Germinal center (tissue), 1 donor: ENCODE measurements at places on chromosomes 7 and 10.

DNA sequence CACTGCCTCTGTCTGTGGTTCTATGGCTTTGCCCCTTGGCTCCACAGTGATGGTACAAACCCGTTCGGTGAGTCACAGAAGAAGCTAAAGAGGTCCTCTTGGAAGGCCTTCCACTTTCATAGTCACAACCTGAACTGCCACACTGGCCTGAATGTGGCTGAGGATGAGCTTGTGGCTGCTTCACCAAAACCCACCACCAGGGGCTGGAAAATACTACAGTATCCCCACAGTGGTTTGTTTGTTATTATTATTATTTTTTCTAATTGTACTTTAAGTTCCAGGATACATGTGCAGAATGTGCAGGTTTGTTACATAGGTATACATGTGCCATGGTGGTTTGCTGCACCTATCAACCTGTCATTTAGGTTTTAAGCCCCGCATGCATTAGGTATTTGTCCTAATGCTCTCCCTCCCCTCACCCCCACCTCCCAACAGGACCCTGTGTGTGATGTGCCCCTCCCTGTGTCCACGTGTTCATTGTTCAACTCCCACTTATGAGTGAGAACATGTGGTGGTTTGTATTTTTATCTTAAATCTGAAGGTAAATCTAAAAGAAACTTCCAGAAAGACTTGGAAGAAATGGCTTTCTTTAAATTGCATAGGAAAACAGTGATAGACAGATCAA lies 160.8 kb upstream of the NPSR1 start:
- no peak for DNase-seq

DNA sequence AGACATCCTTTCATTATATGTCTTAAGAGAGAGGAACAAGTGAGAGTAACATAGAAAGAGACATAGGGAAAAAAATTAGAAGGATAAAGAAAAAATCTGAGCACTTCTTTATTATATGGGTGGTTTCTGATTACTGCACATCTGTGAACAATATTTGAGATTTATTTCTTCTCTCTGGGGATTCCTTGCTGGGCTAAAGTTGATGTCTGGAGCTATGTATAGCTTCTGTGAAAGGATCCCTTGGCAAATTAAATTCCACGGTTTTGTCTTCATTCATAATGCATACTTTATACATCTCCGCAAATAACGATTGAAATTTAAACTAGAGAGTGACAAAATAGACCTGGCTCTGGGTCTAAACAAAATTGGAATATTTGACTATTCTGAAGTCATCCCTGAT lies 232.2 kb upstream of the CTBP2 start:
- DNase-seq: no peak

- no peak for DNase-seq
Measured at GRCh38 chr10:74008212-74008731, 10.4 kb downstream of the VCL start.

DNA sequence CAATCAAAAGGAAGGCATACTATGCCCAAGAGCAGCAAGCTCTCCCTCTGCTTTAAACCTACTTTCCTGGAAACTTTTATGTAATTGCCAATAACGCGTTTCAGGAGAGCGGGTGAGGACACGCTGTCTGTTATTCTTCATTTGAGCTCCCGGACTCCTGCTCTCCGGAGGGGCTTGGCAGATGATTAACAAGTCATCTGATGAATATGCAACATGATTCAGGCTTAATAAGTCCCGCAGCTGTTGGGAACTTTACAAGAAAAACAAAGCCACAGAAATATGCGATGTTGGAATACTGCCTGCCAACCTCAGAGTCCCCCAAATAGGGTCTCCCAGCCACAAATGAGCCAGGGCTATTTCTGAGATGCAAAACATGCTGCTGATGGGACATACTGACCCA lies 348.0 kb downstream of the GPAM start:
- DNase-seq: no peak

- DNase-seq: no peak
Measured at GRCh38 chr10:130772676-130773075, 538.8 kb downstream of the TCERG1L start.

GRCh38 chr10:85927952-85928665 lies 438.5 kb downstream of the GRID1 start:
- no peak for DNase-seq

- DNase-seq: no peak
Measured at GRCh38 chr7:28533731-28534531, 121.6 kb downstream of the CREB5 start.
